Thyroid gland (tissue), 4 donors: ENCODE measurements at places on chromosomes 1 and 21. TPM values are rescaled to one million over a fixed set of nuclear protein-coding genes. Genes with fewer than 3 reads are reported as not detected.

DNA sequence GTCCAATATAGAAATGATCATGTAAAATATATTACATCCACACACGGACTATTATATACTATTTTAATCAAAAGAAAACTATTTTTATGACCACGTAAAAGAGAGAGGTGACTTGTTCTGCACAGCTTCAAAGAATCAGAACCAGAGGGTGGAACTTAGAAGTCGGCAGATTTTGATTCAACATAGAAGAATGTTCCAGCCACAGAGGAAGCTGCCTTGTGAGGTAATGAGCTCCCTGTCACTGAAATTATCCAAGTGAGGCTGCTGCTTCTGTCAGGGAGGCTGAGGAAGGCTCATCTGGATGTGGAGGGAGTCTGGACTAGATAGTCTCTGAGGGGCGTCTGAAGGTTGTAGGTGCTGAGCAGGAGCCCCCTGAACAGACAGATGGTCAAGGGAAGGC is 2.7 kb downstream of the PLEKHA6 start:
- H3K4me1 ChIP-seq, result no peaks in the 10 kb centered on the region
- H3K27me3 ChIP-seq, result no peaks in the 10 kb centered on the region
- DNase-seq, result no peak
- no peak overlapping the region for H3K4me3 ChIP-seq
- H3K27ac ChIP-seq, result no peak overlapping the region

GRCh38 chr1:147334292-147334691 is 91.8 kb downstream of the CHD1L start:
- H3K4me1 ChIP-seq, result no peaks in the 10 kb centered on the region
- H3K27ac ChIP-seq, result no peak overlapping the region
- no peaks in the 10 kb centered on the region for H3K27me3 ChIP-seq
- no peak overlapping the region for H3K4me3 ChIP-seq
- DNase-seq, result peak; percentile 60
- no peaks in the 10 kb centered on the region for H3K36me3 ChIP-seq

DNA sequence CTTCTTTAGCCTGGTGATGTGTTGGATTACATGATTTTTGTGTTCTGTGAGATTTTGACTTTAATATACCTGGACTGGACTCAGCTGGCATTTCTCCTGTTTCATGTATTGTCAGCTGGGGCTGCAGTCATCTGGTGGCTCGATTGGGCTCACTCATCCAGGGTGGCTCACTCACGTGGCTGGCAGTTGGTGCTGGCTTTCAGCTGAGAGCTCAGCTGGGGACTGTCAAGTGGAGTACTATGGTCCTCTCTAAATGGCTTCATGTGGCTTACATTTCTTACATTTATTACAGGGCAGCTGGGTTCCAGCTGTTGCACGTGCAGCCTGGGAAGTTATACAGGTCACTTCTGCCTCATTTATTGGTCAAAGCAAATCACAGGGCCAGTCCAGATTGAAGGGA is 22.8 kb downstream of the HHAT start:
- H3K27me3 ChIP-seq, result no peaks in the 10 kb centered on the region
- DNase-seq, result no peak
- no peaks in the 10 kb centered on the region for H3K4me1 ChIP-seq
- H3K27ac ChIP-seq, result no peak overlapping the region
- H3K36me3 ChIP-seq, result no peaks in the 10 kb centered on the region
- no peak overlapping the region for H3K4me3 ChIP-seq

- no peaks in the 10 kb centered on the region for H3K27me3 ChIP-seq
- no peak for DNase-seq
- no peak overlapping the region for H3K4me3 ChIP-seq
- H3K4me1 ChIP-seq, result peaks cover 12% of the 10 kb centered on the region
- no peak overlapping the region for H3K27ac ChIP-seq
- no peaks in the 10 kb centered on the region for H3K36me3 ChIP-seq
Measured at GRCh38 chr1:108188801-108189200, 11.3 kb downstream of the SLC25A24 start.

RNU1-4 gene
- under 0.01 TPM for total RNA-seq

GRCh38 chr1:160748181-160748877 is 9.3 kb downstream of the SLAMF7 start:
- no peak overlapping the region for H3K4me3 ChIP-seq
- H3K4me1 ChIP-seq, result no peaks in the 10 kb centered on the region
- no peaks in the 10 kb centered on the region for H3K27me3 ChIP-seq
- H3K36me3 ChIP-seq, result no peaks in the 10 kb centered on the region

DNA sequence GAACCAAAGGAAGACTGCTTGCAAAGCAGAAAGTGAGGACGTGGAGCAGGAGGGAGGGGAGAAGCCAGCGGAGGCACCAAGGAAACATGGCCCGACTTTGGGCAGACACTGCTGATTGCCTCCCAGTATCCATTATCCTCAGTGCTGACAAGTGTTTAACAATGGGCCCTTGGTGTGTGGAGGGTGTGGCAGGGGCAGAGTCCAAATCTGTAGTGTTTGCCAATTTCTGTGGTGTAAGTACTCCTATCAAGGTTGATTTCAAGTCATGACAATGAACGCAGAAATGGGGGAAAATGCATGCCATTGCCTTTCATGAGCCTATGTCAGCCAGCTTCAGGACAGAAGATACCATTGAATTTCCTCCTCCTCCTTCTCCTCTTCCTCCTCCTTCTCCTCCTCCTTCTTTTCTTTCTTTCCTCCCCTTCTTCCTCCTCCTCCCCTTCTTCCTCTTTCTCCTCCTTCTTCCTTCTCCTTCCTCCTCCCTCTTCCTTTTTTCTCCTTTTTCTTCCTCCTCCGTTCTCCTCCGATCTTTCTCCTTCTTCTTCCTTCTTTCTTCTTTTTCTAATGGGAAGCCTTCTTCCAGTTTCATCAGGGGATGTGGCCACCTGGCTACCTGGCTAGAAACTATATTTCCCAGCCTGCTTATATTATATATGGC is 10.3 kb upstream of the PHC2 start:
- no peaks in the 10 kb centered on the region for H3K36me3 ChIP-seq
- no peak for DNase-seq
- no peaks in the 10 kb centered on the region for H3K27me3 ChIP-seq

GRCh38 chr1:37650173-37650572 is 15.5 kb upstream of the RSPO1 start:
- no peaks in the 10 kb centered on the region for H3K27me3 ChIP-seq
- DNase-seq, result no peak
- no peak overlapping the region for H3K27ac ChIP-seq
- H3K4me1 ChIP-seq, result no peaks in the 10 kb centered on the region
- H3K36me3 ChIP-seq, result no peaks in the 10 kb centered on the region

DNA sequence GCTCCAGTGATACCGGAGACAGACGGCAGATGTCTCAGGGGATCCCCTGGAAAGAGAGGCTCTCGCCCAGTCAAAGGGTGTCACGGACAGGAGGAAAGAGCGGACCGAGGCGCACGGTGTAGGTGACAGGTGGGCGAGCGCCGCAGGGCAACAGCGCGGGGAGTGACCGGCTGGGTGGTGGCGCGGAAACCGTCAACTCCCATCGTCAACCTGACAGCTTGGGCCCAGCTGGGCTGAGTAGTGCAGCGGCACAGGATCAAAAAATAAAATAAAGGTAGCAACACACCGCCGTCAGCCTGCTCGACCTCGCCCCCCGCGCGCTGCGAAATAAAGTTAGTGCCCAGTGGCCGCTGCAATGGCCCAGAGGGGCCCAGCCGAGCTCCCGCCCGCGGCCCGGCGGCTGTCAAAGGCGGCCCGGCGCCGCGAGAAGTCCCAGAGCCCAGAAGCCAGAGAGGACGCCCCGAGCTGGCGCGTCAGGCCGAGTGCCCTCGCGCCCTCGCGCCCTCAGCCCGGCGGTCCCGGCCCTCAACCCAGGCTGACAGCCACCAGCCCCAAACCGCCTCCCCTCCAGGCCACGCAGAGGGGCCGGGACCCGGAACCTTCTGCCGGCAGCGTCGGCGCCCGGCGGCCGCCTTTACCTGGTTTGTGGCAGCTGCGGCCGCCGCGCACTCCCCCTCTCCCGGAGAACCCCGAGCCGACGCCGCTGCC is at the start of gene LYST:
Gene LYST (minus strand): TSS at position 702 of the 708 bp plus-strand sequence. CDS start 36,489 bp downstream, outside the sequence.
- H3K36me3 ChIP-seq, result no peaks in the 10 kb centered on the region
- peak within 1 kb of the TSS; percentile 71 for H3K4me3 ChIP-seq
- H3K27me3 ChIP-seq, result no peaks in the 10 kb centered on the region
- peak; percentile 63 for DNase-seq
- H3K4me1 ChIP-seq, result peaks cover 19% of the 10 kb centered on the region

AKR7A3 gene
- 1.8 TPM for total RNA-seq

DNA sequence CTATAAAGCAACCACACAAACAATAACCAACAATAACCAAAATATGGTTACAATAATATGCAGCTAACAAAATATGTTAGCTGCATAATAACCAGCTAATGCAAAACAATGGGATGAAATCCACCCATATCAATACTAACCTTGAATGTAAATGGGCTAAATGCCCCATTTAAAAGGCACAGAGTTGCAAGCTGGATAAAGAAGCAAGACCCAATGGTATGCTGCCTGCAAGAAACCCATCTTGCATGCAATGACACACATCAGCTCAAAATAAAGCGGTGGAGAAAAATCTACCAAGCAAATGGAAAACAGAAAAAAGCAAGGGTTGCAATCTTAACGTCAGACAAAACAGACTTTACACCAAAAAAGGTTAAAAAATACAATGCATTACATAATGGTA is 316.5 kb upstream of the NR5A2 start:
- H3K4me1 ChIP-seq, result no peaks in the 10 kb centered on the region
- H3K36me3 ChIP-seq, result no peaks in the 10 kb centered on the region
- DNase-seq, result no peak

DNA sequence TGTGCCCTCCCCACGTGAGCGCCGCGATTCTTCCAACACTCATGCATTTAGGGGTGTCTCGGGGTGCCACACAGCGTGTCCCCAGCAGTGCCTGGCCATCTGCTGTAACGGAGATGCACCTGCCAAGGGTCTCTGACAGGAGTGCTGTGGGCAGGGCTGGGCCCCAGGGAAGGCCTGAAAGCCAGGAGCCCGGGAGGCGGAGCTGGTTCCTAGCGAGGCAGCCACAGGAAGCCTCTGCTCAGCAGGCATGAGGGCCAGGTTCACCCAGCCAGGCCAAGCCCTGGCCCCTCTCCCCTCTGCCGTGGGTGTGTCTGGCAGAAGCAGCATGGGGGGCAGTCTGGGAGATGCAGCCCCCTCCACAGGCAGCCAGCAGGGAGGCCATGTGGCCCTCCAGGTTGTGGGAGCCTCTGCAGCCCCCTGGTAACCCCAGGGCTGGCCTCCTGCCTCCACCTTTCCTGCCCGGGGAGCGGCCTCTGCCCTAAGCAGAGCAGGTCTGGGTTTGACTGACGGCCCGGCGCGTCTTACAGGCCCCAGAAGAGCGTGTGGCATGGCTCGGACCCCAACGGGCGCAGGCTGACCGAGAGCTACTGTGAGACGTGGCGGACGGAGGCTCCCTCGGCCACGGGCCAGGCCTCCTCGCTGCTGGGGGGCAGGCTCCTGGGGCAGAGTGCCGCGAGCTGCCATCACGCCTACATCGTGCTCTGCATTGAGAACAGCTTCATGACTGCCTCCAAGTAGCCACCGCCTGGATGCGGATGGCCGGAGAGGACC is 30.4 kb downstream of the SLC19A1 start:
- H3K27me3 ChIP-seq, result no peaks in the 10 kb centered on the region
- H3K4me1 ChIP-seq, result no peaks in the 10 kb centered on the region
- no peak for DNase-seq
- peaks cover 8% of the 10 kb centered on the region for H3K36me3 ChIP-seq
- H3K4me3 ChIP-seq, result no peak overlapping the region

BARHL2 gene
- not detected for total RNA-seq

GRCh38 chr1:230211436-230212145 is 144.6 kb downstream of the GALNT2 start:
- H3K27me3 ChIP-seq, result no peaks in the 10 kb centered on the region
- H3K27ac ChIP-seq, result peak overlapping the region; percentile 62
- peaks cover 32% of the 10 kb centered on the region for H3K4me1 ChIP-seq

DNA sequence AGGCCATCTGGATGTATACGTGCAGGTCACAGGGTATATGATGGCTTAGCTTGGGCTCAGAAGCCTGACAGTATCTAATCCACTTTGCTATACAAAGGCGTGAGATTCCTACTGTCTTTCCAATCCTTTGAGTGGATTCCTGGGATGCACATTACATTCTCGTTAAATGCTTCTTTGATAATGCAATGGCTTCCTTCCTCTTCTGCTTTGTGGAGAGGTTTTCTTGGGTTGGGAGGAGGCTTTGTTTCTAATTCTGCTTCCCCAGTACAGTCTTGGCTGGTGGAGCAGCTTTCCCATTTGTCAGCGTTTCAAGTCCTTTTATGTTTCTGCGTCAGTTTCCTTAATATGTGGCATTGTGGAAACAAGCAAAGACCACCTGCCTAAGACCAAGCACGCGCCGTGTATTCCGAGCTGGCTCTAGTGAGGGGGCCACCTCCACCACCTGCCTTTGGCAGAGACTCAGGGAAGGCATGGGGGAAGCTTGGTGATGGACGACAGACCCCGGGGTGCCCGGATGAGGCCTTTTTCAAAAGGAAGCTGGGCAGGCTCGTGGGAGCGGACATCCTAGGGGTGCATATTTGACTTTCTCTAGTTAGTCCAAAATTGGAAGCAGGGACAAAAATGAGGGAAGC is 72.7 kb downstream of the WDR4 start:
- no peak overlapping the region for H3K27ac ChIP-seq
- no peak for DNase-seq
- H3K36me3 ChIP-seq, result no peaks in the 10 kb centered on the region
- no peaks in the 10 kb centered on the region for H3K4me1 ChIP-seq

- H3K27me3 ChIP-seq, result no peaks in the 10 kb centered on the region
- H3K36me3 ChIP-seq, result no peaks in the 10 kb centered on the region
- no peak overlapping the region for H3K4me3 ChIP-seq
- no peak overlapping the region for H3K27ac ChIP-seq
- H3K4me1 ChIP-seq, result no peaks in the 10 kb centered on the region
Measured at GRCh38 chr1:63545780-63546179, 22.5 kb downstream of the EFCAB7 start.

TNFRSF14 gene
- 36.3 TPM for total RNA-seq

DNA sequence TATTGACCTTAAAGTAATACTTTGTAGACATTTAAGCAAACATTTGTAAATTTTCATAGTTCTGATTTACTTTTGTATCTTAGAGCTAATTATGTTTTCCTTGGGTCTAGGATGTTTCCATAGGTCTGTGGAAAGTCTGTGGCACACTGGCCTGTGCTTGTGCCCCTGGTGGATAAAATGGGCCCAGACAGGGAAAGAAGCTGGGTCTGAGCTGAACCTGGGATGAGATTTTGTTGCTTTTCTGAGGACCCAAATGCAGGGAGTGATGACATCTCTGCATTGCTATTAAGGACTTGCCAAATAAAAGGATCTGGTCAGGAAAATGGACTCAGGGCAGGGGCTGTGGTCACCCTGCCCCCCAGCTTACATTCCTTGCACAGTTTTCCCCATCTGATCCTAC is 41.8 kb downstream of the C1orf21 start:
- no peak for DNase-seq
- no peaks in the 10 kb centered on the region for H3K36me3 ChIP-seq
- no peak overlapping the region for H3K4me3 ChIP-seq
- H3K27me3 ChIP-seq, result no peaks in the 10 kb centered on the region

DNA sequence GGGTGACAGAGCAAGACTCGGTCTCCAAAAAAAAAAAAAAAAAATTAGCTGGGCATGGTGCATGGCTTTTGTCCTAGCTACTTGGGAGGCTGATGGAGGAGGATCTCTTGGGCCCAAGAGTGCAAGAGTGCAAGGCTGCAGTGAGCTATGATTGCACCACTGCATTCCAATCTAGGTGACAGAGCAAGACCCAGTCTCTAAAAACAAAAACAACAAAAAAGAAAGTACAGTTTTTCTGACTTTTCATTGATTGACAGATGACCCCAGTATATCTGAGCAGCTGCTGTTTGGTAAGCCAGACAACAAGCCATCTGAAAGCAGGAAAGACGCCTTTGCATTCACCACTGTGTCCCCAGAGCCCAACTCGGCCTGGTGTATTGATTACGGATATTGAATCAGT is 10.9 kb upstream of the DPT start:
- H3K36me3 ChIP-seq, result no peaks in the 10 kb centered on the region
- no peaks in the 10 kb centered on the region for H3K27me3 ChIP-seq
- no peak overlapping the region for H3K4me3 ChIP-seq
- no peak overlapping the region for H3K27ac ChIP-seq
- peaks cover 10% of the 10 kb centered on the region for H3K4me1 ChIP-seq
- DNase-seq, result no peak

NID1 gene
- 91.8 TPM for total RNA-seq
